Activated naive CD8-positive, alpha-beta T cell treated with anti-CD3 and anti-CD28 coated beads for 36 hours (primary cell): ENCODE measurements at places on chromosomes 6 and 20.

DNA sequence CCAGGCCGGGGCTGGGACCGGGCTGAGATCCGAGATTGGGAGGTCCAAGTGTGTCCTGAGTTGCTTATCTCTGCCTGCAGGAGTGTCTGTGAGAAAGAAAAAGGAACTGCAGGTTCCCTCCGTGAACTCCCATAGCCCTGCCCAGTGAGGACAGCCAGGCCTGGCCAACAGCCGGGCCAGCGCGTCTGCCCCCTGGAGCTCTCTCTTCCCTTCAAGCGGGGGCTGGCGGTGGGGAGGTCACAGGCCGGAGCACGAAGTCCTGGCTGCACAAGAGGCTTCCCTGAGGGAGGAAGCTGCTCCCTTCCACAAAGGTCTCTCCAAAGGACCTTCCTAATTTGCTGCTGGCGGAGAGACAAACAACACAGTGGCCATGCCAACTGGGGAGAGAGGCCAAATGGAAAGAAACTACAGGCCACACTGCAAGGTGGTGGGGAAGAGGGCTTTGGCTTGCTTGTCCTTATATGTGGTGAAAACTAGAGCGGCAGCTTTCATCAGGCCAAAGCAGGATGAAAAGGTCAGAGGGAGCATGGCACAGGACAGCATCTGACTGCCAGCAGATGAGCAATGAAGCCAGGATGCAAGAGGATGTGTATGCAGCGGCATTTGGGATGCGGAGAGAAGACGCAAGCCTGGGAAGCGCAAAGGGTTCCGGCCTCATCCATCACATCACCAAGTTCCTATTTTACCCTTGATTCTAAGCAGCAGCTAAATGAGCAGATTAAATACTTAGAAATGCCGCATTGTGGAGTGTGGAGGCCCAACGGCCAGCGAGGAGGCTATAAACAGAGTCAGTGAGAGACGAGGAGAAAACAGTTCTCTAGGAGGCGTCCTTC lies 260.0 kb downstream of the ERMARD start:
- no peaks in the 10 kb centered on the region for H3K36me3 ChIP-seq
- no peak overlapping the region for H3K27ac ChIP-seq
- no peak for DNase-seq
- H3K27me3 ChIP-seq, result peaks cover 19% of the 10 kb centered on the region
- H3K4me3 ChIP-seq, result no peak overlapping the region

- H3K4me1 ChIP-seq, result peaks cover 13% of the 10 kb centered on the region
- no peak overlapping the region for H3K27ac ChIP-seq
- peaks cover 5% of the 10 kb centered on the region for H3K36me3 ChIP-seq
- no peak for DNase-seq
- H3K27me3 ChIP-seq, result no peaks in the 10 kb centered on the region
- H3K4me3 ChIP-seq, result no peak overlapping the region
Measured at GRCh38 chr20:33524261-33524660, 34.4 kb downstream of the CBFA2T2 start.

- H3K36me3 ChIP-seq, result no peaks in the 10 kb centered on the region
- DNase-seq, result no peak
- H3K27me3 ChIP-seq, result no peaks in the 10 kb centered on the region
- H3K4me3 ChIP-seq, result no peak overlapping the region
Measured at GRCh38 chr6:137743493-137743892, 123.6 kb upstream of the TNFAIP3 start.

DNA sequence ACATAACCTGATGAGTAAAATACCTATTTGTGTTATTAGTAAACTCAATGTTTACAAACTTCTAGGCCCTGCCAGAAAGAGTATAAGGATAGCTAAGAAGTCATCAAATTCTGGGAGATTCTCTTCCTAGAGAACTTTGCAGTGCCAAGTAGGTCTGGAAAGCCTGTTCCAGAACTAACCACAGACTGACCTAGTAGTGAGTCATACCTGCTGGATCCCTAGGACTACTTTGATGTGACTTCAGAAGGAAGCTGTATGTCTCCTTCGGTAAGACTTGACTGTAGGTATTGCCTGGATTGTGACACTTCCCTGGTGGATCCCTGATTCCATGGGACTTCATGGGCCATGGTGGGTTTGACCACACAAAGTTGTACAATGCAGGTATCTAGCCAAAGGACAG lies 131.7 kb downstream of the DNAH8 start:
- H3K4me1 ChIP-seq, result no peaks in the 10 kb centered on the region
- H3K27ac ChIP-seq, result no peak overlapping the region
- H3K27me3 ChIP-seq, result peaks cover 11% of the 10 kb centered on the region
- H3K4me3 ChIP-seq, result no peak overlapping the region

DNA sequence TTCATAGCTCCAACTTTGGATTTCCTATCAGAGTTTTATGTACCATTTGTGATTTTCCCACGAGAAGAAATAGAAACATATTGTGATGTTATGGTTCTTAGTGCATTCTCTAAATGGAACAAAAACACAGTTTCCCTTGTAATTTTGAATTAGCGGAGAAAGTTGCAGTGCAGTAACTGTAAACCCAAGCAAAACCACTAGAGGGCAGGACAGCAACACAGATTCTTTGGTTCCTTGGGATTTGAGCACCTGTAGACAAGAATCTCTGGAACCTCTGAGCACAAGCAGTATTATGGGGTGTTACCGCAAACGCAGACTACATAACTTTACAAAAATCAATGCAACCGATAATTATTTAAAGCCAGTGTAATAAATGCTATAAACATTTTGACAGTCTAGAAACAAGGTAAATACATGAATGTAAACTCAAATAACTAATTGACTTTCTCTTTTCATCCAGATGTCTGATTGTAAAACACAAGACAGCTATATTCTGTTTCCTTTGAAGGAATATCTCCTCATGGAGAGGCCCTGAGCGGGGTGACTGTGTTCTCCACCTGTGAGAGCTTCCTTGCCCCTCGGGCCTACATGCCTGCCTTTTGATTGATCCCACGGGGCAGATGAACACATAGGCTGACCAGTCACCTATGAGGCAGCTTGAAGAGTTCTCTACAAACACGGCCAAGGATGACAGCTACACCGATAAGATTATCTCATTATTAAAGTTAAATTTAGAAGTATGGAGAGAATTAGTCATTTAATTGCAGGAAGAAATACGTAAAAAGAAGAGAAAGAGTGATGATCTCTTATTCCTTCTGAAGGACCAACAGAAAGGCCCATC lies 67.5 kb upstream of the COL21A1 start:
- H3K4me3 ChIP-seq, result no peak overlapping the region
- H3K27me3 ChIP-seq, result no peaks in the 10 kb centered on the region
- no peaks in the 10 kb centered on the region for H3K36me3 ChIP-seq
- H3K27ac ChIP-seq, result no peak overlapping the region
- no peaks in the 10 kb centered on the region for H3K4me1 ChIP-seq
- no peak for DNase-seq
